Posterior vena cava (tissue), 2 donors: ENCODE measurements at places on chromosomes 3 and 15.

DNA sequence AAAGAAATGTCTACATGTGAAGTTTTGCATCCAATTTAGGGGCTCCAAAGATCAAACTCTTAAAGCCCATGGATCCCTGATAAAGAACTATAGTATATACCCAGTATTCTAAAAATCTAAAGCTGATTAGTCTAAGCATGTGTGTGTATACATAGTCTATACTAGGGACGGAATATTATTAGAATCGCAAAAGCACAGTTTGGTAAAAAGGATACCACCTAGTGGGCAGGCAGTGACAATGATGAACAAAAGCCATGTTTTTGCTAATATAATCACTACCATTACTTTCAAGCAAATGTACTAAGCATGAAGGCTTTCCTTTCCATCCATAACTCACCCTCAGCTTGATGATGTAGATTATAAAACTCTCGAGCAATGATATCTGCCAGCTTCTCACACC is 16.5 kb downstream of the POLQ start:
- DNase-seq, result no peak

GRCh38 chr3:140160553-140160952 is 225.6 kb downstream of the CLSTN2 start:
- no peak for DNase-seq

GRCh38 chr3:149266736-149267135 is 45.1 kb upstream of the CP start:
- no peak for DNase-seq

- DNase-seq, result no peak
Observed at GRCh38 chr3:98954242-98954641, 52.7 kb upstream of the DCBLD2 start.

DNA sequence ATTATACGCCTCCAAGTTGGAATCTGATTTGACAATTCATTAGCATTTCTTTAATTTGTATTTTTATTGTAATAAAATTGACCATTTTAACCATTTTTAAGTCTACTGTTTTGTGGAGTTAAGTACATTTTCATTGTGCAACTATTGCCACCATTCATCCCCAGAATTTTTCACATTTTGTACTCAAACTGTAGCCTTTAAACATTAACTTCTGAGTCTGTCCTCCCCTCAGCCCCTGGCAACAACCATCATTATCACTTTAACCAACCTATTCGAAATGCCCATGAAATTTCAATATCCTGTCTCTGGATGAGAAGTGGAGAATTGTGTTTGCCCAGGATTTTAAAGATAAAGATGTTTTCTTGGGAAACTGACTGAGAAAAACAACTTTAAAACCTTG is 27.7 kb downstream of the IL1RAP start:
- DNase-seq, result no peak

GRCh38 chr3:169390271-169390670 is 273.2 kb downstream of the MECOM start:
- DNase-seq, result no peak

- no peak for DNase-seq
Observed at GRCh38 chr3:118533676-118534075, 501.0 kb downstream of the IGSF11 start.

DNA sequence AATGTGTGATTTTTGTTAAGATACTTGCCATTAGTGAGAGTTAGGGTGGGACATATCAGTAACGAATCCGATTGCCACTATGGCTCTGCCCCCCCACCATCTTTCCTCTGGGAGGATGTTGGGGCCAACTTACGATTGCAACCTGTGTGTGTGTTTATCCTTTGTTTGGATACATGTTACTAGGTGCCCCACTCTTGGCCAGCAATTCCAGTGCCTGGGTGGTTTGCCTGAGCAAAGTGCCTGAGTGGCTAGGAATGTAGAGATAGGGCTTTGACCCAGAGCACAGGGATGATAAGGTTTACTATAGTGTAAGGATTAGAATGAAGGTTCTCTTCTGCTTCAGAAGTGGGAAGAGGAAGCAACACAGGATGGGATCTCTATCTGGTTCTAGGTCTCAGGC is 231.8 kb downstream of the TP63 start:
- no peak for DNase-seq
